ENCODE measurements at places on chromosomes 2 and 18.

GRCh38 chr2:1340141-1340512 lies 73.1 kb upstream of the TPO start:
- DNase-seq: no peak

GRCh38 chr2:12313445-12314126 lies 403.1 kb upstream of the TRIB2 start:
- DNase-seq: no peak

DNA sequence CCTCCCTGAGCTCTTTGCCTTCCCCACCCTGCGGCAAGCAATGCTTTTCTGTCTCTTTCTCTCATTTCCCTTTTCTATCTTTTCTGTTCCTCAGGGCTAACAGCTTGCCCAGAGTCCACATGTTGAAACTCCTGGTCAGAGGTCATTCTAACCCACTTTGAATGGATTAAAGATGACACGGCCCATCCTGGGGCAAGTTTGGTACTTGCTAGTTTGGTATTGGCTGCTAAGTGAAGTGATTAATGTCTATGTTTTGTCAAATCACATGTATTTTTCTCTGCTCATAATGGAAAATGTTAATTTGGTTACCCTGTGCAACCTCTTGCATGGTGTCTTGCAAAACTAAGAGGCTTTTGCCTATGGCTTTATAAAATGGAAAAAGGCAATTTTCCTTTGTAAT lies 960.2 kb downstream of the CNTNAP5 start:
- no peak for DNase-seq

- DNase-seq: no peak
Observed at GRCh38 chr2:191757208-191757607, 79.3 kb downstream of the NABP1 start.

GRCh38 chr2:238515377-238515776 lies 88.7 kb downstream of the ASB1 start:
- DNase-seq: peak; percentile 35

DNA sequence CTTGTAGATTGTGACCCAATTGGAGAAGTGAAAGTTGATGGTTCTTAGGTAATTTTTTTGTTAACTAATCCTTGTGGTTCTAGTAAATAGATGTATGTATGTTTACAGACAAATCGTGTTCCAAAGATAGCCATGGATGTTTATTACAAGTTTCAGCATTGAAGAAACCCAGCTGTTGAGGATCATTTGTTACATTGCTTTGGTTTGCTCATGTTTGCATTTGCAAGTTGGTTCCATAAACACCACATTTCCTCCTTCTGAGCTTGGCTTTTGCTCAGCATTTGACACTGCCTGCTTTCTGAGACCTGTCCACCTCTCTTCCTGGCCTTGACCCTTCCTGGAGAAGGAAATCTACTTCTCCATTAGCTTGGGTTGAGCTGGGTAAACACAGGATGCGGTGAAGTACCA lies 1.8 kb upstream of the CCDC68 start:
- no peak for DNase-seq

DNA sequence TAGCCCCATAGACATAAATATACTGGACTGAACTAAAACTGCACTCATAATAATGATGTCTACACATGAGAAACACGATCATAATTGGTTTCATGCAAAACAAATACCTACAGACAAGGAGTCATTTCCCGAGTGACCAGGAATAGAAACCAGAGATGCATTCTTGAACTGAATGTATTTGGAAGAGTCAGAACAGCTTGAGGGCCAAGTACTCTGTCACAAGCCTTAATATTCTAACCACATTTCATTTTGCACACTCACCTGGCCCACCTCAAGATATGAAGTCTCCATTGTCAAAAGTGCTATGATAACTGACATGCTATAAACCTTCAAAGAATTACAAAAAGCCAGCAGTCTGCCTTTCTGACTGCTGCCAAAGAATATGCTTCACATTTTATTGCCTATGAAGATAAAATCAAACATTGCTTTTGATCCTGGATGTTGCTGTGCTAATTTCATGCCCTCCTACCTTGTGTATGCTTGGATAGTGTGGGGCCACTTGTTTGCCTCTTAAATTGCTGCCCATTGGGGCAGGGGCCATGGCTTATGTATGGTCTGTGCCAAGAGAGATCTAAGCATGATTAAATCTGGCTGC lies 18.9 kb upstream of the ASAP2 start:
- DNase-seq: no peak

- no peak for DNase-seq
Observed at GRCh38 chr2:40725950-40726349, 274.1 kb upstream of the SLC8A1 start.

DNA sequence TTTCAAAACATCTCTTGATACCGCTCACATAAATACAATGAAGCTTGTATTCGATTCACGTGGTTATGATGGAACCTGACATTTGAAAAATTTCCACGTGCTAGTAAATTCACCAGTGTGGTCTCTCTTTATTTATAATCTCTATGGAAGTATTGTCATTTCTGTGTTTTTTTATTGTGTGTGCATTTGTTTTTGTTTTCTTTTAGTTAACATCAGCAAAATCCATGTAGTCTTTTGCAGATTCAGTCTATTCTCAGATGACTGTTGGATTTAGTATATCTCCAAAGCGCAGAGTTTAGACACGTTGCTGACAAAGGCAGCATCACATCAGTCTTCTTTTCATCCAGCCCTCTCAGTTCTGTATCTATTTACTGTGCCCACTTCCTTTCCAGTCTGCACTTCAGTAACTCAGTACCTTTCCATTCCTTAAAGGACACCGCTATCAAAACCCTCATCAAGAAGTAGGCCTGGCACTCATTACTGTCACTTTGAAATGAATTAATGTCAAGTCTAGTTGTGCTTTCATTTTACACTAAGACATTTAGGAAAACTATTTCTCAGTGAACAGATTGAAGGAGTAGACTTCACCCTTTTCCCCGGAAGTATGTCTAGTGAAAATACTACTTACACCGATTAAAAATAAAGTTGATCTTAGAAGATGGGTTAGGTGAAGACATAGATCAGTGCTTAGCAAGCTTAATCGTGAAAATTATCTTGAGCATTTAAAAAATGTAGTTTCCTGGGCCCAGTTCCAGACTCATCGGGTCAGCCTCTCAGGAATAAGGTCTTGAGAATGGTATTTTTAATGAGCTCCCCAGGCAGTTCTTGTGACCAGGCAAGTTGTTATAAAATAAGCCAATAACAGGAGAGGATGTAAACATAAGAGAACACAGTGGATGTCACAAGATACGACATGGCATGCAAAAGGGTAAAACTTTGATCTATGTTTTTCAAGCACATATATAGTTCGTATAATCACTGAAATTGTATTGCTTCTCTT lies 506.8 kb upstream of the ZEB2 start:
- peak; percentile 69 for DNase-seq

- DNase-seq: no peak
Observed at GRCh38 chr18:69980982-69981804, 33.5 kb upstream of the CD226 start.

DNA sequence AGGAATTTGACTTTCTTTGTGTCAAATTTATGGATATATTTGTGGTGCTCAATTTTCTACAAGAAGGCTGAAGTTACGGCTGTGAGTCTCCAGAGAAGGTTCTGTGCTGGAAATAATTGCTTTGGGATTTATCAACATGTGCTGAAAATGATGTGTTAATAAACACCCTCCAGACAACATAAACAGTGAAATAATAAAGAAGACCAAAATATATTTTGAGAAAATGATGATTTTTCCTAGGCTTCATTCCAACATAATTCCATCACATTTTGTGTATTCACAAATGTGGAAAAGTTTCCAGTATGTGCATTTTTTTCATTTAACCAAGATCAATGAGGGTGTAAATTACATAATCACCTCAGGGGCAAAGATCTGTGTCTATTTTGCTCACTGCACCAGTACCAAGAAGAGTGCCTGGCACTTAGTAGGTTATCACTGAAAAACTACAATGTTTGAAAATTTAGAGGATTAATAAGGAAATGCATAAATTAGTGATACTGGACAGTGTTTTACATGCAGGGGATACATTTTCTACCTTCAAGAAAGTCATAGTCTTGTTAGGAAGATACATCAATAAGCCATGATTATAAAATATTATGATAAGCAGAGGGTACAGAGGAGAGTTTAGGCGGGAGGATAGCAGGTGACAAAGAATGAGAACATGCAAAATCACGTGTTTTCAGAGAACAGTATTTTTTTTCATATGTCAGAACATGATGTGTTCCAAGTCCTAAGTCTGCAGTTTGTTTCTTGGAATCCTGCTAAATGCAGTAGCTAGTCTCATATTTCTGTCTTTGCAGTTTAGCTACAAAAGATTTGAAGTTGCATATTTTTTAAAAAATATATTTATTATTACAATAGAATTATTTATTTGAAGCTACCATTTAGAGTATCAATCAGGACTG lies 127.6 kb upstream of the DLGAP1 start:
- DNase-seq: no peak

Measured in AG09309 (cell line).